Hepatocyte (in vitro differentiated cells): ENCODE measurements at places on chromosomes 3 and 15. TPM values are rescaled to one million over a fixed set of nuclear protein-coding genes. Genes with fewer than 3 reads are reported as not detected.

The CYP1A1 gene
- total RNA-seq = 17.0 and 23.5 TPM in 2 replicates

The GOLGA8T gene
- not detected in 2 replicates for total RNA-seq

The CHRM5 gene
- not detected in 2 replicates for total RNA-seq

The USP13 gene
- 9.6 and 13.5 TPM in 2 replicates for total RNA-seq

The PLA2G4D gene
- total RNA-seq = 0.04 and 0.17 TPM in 2 replicates

The TTC21A gene
- total RNA-seq = 1.2 and 3.7 TPM in 2 replicates

The FOXB1 gene
- total RNA-seq = not detected in 2 replicates

The STRIT1 gene
- 0.60 and 1.2 TPM in 2 replicates for total RNA-seq

GRCh38 chr3:108125550-108126071 lies 34.8 kb upstream of the CD47 start:
- no peaks in the 10 kb centered on the region for H3K4me1 ChIP-seq
- no peak overlapping the region for H3K27ac ChIP-seq
- no peaks in the 10 kb centered on the region for H3K36me3 ChIP-seq
- no peak for DNase-seq
- H3K27me3 ChIP-seq = no peaks in the 10 kb centered on the region

- H3K36me3 ChIP-seq = no peaks in the 10 kb centered on the region
- no peak overlapping the region for H3K4me3 ChIP-seq
- H3K27me3 ChIP-seq = no peaks in the 10 kb centered on the region
- H3K27ac ChIP-seq = no peak overlapping the region
Measured at GRCh38 chr3:153290268-153291015, 128.4 kb downstream of the RAP2B start.

DNA sequence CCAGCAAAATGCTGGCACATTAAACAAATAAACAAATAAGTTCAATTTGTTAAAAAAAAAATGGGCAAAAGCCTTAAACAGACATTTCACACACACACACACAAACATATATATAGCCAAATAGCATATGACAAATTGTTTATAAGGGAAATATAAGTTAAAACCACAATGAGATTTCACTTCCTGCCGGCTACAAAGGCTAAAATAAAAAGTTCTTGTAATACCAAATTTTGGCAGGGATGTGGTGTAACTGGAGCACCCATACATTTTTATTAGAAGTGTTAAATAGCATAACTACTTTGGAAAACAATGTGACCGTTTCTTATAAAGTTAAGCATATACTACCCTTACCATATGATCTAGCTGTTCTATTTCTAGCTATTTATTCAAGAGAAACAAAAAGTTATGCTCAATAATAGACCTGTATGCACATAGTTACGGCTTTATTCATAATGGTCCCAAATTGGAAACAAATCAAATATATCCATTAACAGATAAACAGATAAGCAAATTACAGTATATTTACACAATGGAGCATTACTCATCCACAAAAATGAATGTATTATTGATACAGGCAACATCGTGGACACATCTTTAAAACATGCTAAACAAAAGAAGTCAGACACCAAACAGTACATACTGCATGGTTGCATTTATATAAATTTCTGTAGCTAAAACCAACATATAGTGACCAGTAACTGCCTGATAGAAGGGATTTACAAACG lies 93.9 kb downstream of the EOMES start:
- no peak overlapping the region for H3K4me3 ChIP-seq
- no peaks in the 10 kb centered on the region for H3K36me3 ChIP-seq

GRCh38 chr3:31166249-31166885 lies 271.9 kb upstream of the GADL1 start:
- H3K4me1 ChIP-seq = peaks cover 26% of the 10 kb centered on the region
- H3K4me3 ChIP-seq = no peak overlapping the region
- peak overlapping the region; percentile 28 for H3K27ac ChIP-seq
- no peaks in the 10 kb centered on the region for H3K36me3 ChIP-seq

GRCh38 chr3:61665987-61666386 lies 104.6 kb downstream of the PTPRG start:
- H3K27me3 ChIP-seq = no peaks in the 10 kb centered on the region
- DNase-seq = no peak
- H3K27ac ChIP-seq = no peak overlapping the region
- no peak overlapping the region for H3K4me3 ChIP-seq
- no peaks in the 10 kb centered on the region for H3K36me3 ChIP-seq

DNA sequence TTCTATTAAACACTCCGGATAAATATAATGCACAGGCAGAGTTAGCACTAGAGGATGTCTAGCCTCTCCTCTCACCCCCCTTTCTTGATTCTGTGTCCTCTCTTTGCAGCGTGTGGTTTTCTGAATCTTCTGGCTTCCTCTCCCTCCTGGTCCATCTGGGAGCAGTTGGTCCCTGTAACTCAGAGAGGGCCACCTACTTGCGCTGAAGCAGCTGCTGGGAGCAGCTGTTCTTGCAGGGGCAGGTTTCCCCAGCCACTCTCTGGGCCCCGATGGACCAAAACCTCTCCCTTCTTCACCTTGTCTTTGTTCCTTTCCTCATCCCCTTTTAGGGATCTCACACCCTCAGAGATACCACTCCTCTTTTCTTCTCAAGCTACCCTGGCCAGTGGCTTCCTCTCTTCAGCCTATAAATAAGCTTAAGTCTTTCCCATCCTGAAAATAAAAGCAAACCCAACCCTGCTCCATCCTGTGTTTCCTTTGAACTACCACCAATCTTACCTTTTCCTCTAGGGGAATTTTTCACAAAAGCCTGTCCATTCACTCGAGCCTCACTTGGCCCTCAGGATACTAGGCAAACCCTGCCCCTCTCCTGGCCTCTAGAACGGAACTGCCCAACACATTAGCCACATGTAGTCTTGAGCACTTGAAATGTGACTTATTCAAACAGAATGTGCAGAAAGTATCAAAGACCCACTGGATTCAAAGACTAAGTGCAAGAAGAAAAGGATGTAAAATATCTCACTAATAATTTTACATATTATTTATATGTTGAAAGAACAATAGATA lies 59.7 kb downstream of the STARD5 start:
- H3K27me3 ChIP-seq = no peaks in the 10 kb centered on the region
- H3K36me3 ChIP-seq = no peaks in the 10 kb centered on the region
- no peak for DNase-seq
- H3K27ac ChIP-seq = no peak overlapping the region
- no peaks in the 10 kb centered on the region for H3K4me1 ChIP-seq
- H3K4me3 ChIP-seq = no peak overlapping the region

DNA sequence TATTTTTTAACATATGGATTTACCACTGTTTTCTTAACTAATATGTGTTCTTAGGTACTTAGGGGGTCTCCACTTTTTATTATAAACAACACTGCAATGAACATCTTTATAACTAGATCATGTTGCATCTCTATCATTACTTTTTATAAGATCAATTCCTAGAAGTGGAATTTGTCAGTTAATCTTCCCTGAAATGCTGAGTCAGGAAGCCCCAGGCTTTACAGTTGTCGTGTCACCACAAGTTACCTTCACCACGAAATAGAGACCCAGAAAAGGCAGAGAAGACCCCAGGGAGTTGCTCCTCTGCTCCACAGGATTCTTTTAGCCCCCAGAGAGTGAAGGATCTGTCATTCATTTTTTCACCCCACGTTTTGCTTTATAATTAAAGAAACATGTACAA lies 34.5 kb upstream of the ERC2 start:
- H3K4me3 ChIP-seq = no peak overlapping the region
- no peaks in the 10 kb centered on the region for H3K36me3 ChIP-seq
- H3K4me1 ChIP-seq = no peaks in the 10 kb centered on the region
- no peak overlapping the region for H3K27ac ChIP-seq
- no peak for DNase-seq
- H3K27me3 ChIP-seq = no peaks in the 10 kb centered on the region

- H3K4me3 ChIP-seq = no peak overlapping the region
- peaks cover 37% of the 10 kb centered on the region for H3K4me1 ChIP-seq
- no peaks in the 10 kb centered on the region for H3K36me3 ChIP-seq
- no peak for DNase-seq
Measured at GRCh38 chr3:12428126-12428525, 56.2 kb upstream of the TSEN2 start.

GRCh38 chr3:69174871-69175737 lies 52.7 kb upstream of the LMOD3 start:
- no peak overlapping the region for H3K4me3 ChIP-seq
- DNase-seq = no peak
- H3K27ac ChIP-seq = no peak overlapping the region
- H3K36me3 ChIP-seq = no peaks in the 10 kb centered on the region
- no peaks in the 10 kb centered on the region for H3K27me3 ChIP-seq
- peaks cover 27% of the 10 kb centered on the region for H3K4me1 ChIP-seq

- peak; percentile 46 for DNase-seq
- H3K4me3 ChIP-seq = no peak overlapping the region
- no peaks in the 10 kb centered on the region for H3K27me3 ChIP-seq
Measured at GRCh38 chr3:44077267-44077666, 164.4 kb upstream of the TOPAZ1 start.

GRCh38 chr3:134317106-134317947 lies 56.9 kb downstream of the AMOTL2 start:
- H3K4me1 ChIP-seq = peaks cover 14% of the 10 kb centered on the region
- no peak for DNase-seq
- H3K4me3 ChIP-seq = no peak overlapping the region
- no peaks in the 10 kb centered on the region for H3K36me3 ChIP-seq
- no peak overlapping the region for H3K27ac ChIP-seq

DNA sequence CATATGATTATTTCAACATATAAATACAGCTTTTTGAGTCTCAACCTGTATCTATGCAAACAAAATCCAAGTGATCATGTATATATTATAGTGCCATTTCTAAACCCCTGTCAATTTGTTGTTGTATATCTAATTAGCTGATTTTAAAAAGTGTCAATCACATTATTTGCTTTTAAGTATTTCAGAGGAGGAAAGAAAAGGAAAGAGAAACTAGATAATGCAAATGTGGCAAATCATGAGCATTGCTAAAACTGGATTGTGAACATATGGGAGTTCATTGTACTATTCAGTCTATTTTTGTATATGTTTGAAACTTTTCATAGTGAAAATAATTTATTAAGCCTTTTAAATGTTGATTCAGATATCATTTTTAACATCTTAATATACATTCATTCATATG lies 190.7 kb downstream of the ZIC4 start:
- DNase-seq = no peak
- H3K4me1 ChIP-seq = no peaks in the 10 kb centered on the region
- no peak overlapping the region for H3K4me3 ChIP-seq
- H3K36me3 ChIP-seq = no peaks in the 10 kb centered on the region
- H3K27ac ChIP-seq = no peak overlapping the region

DNA sequence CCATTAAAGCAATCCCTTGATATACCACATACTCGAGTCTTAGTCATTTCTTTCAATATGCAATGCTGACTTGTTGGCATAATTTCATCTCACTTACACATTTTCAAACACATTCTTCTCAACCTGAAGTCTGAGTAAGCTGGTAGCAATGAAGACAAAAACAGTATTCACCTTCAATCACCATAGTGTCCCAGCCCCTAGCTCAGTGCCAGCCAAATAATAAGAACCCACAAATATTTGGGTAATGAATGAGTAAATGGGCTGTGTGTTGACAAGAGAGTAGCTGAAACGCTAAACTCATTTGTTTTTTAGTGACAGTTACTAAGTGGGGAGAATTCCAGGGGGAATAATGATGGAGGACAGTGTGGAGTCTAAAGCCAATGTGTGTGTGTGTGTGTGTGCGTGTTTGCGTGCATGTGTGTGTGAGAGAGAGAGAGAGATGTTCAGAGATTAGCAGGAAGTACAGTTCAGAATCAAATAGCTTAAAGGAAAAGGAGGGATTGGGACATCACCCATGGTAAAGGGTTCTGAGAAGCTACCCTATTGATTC lies 165.7 kb downstream of the GAP43 start:
- no peak overlapping the region for H3K4me3 ChIP-seq
- H3K36me3 ChIP-seq = no peaks in the 10 kb centered on the region
- no peak overlapping the region for H3K27ac ChIP-seq
- no peaks in the 10 kb centered on the region for H3K27me3 ChIP-seq
- peaks cover 9% of the 10 kb centered on the region for H3K4me1 ChIP-seq
- no peak for DNase-seq

- H3K4me3 ChIP-seq = no peak overlapping the region
- H3K27ac ChIP-seq = no peak overlapping the region
- no peaks in the 10 kb centered on the region for H3K27me3 ChIP-seq
- DNase-seq = no peak
- H3K4me1 ChIP-seq = peaks cover 9% of the 10 kb centered on the region
Measured at GRCh38 chr3:94431876-94432570, 369.2 kb downstream of the NSUN3 start.

GRCh38 chr3:17625133-17625532 lies 117.3 kb downstream of the TBC1D5 start:
- no peaks in the 10 kb centered on the region for H3K4me1 ChIP-seq
- no peaks in the 10 kb centered on the region for H3K27me3 ChIP-seq
- H3K36me3 ChIP-seq = no peaks in the 10 kb centered on the region
- no peak overlapping the region for H3K4me3 ChIP-seq

DNA sequence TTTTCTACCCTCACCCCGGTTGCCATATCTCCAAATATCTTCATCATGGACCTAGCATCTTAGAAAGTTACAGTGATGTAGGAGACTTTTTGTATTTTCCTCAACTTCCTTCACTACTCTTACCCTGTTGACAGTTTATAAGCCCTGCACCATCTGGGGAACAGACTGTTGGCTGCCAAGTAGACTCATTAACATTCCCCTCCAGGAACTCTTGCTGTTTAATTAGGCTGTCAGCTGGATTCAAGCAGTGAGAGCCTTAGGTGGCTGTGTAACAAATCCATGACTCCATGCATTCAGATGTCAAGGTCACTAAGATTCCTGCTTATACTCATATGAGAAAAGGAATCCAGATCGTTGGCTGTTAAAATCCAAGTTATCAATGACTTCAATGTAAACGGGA lies 198.3 kb downstream of the NAALADL2 start:
- H3K4me1 ChIP-seq = no peaks in the 10 kb centered on the region
- no peak overlapping the region for H3K4me3 ChIP-seq
- H3K27me3 ChIP-seq = no peaks in the 10 kb centered on the region
- no peak for DNase-seq
- no peak overlapping the region for H3K27ac ChIP-seq

DNA sequence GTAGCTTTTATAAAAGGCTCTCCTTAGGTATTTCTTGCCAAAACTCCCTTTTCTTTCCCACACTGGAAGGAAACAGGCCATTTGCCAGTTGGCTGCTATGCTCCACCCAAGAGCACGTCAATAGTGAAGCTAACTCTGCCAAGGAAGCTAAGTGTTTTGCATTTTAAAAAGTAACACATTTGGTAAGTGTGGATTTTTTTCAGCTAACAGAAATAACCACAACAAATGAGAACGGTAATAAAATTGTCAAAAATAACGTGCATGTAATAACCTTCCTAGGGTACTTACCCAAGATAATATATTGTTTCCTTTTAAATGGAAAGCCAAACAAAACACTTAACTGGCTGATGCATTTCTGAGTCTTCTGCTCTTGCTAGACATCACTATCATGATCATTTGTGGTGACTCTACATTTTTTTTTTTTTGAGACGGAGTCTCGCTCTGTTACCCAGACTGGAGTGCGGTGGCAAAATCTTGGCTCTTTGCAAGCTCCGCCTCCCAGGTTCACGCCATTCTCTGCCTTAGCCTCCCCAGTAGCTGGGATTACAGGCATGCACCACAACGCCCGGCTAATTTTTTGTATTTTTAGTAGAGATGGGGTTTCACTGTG lies 4.6 kb downstream of the DPP8 start:
- peaks cover 8% of the 10 kb centered on the region for H3K4me1 ChIP-seq
- no peaks in the 10 kb centered on the region for H3K27me3 ChIP-seq
- no peak overlapping the region for H3K27ac ChIP-seq
